Mesothelial cell of epicardium (in vitro differentiated cells): ENCODE measurements at places on chromosomes 1 and 21. TPM values are rescaled to one million over a fixed set of nuclear protein-coding genes. Genes with fewer than 3 reads are reported as not detected.

The AADACL4 gene
- 0.31 to 0.36 TPM (median 0.31 TPM) in 3 replicates for total RNA-seq

The USP1 gene
- total RNA-seq = 24.4 to 25.1 TPM (median 24.8 TPM) in 3 replicates

DNA sequence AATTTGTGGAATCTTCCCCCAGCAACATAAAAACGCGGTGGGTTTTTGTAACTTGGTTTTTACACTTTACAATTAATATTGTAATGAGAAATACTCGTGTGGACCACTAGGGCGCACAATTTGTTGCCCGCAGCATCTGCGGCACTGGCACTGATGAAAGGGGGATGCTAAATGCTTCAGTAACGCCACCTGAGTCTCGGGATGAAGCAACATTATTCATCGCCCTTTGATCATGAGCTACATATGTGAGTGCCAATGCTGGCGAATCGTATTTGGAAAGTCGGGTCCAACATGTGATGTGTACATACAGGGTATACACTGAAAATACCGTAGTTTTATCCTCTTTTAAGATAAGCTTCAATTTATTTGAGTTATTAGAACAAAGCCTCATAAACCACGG, 34.2 kb upstream of the COX20 start:
- no peaks in the 10 kb centered on the region for H3K4me1 ChIP-seq
- H3K27ac ChIP-seq = no peak overlapping the region
- no peaks in the 10 kb centered on the region for H3K36me3 ChIP-seq
- H3K27me3 ChIP-seq = no peaks in the 10 kb centered on the region
- no peak overlapping the region for H3K4me3 ChIP-seq

The PLA2G2F gene
- not detected in 3 replicates for total RNA-seq
